ENCODE measurements at places on chromosomes 1 and 21.
A peak's percentile ranks its signal among the peaks of the same experiment; 100 is the strongest.

DNA sequence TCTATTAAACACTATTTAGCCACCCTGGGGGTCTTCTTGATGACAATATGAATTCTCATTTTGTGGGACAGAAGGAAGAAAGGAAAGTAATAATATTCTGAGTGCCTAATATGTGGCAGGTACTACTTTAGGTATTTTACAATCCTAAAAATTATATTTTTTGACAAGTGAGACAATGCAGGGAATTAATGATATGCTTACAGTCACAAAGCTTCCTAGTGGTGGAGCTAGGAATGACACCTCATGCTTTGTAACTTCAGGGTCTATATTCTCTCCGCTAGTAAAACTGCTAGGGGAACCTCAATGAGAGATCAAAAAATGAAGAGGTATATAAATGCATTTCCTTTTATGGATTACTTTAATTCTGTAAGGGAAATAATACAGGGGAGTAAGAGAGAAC, 44.3 kb downstream of the TPR start:
- DNase-seq: no peak

GRCh38 chr1:9493326-9493725, 45.9 kb upstream of the SLC25A33 start:
- no peak for DNase-seq

DNA sequence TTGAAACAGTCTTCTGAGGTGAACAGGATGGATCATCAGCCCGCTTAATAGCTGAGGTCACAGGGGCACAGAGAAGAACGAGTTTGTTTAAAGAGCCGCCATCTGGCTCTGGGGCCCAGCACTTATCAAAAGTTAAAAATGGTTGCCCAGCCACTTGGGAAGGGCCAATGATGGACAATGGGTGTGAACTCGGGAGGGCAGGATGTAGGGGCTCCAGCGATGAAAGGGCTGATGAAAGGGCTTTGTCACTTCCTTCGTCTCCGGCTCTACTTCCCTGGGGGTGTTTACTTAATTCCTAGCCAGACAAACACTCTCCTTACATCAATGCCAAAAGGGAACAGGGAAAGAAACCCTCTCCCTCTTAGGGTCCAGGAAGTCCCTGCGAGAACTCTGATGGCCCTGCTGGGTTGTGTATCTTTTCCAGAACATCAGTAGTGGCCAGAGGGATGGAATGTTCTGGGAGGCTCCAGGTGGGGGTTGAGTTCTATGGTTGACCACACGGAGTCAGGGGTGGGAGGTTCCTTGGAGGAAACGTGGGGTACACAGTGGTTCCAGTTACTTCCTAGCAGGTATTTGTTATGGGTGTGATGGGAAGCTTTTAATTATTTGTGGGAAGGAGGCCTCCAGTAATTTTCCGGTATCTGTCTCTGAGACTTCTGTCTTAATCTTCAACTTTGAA, 9.0 kb upstream of the ABCG1 start:
- DNase-seq: no peak

- DNase-seq: no peak
Observed at GRCh38 chr21:38761531-38761930, 44.2 kb upstream of the ETS2 start.

GRCh38 chr1:80248886-80249285, 1242.4 kb upstream of the ADGRL4 start:
- DNase-seq: no peak

- DNase-seq: no peak
Observed at GRCh38 chr1:192986110-192986747, 72.9 kb downstream of the UCHL5 start.

- DNase-seq: no peak
Observed at GRCh38 chr21:9763306-9763705, 758.1 kb upstream of the TPTE start.

- no peak for DNase-seq
Observed at GRCh38 chr1:93668951-93669350, 12.7 kb downstream of the BCAR3 start.

DNA sequence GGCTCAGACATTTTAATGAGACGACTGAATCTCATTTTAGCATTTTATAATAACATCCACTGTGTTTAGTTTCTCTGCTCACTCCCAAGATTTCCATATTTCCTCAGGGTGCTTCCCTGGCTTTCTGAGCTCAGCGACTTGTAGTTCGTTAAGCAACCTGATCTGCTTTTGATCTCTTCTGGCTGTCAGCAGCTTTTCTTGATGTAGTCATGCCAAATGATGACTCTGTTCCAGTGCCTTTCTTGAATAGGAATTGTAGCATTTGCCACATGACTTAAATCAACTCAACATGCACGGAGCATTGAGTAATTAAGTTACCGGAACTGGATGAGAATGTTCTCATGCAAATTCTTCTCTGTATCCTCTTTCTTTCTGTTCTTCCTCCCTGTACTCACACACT, 246.1 kb downstream of the FMN2 start:
- DNase-seq: no peak

DNA sequence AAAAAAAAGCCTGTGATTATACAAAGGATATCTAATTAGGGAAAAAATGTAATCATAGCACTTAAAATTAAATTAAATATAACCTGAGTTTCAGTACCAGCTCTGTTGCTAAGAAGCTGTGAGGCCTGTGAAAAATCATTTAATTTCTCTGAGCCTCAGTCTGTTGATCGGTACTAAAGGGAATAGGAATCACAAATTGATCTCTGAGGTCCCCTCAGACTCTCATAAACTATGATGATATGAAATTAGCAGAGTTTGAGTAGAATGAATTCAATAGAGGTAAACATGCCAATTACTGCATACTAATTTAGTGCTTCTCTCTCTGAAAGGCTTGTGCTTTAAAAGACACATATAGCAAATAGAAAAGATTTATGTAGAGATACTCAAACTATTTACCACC, 416.8 kb upstream of the NCAM2 start:
- no peak for DNase-seq

DNA sequence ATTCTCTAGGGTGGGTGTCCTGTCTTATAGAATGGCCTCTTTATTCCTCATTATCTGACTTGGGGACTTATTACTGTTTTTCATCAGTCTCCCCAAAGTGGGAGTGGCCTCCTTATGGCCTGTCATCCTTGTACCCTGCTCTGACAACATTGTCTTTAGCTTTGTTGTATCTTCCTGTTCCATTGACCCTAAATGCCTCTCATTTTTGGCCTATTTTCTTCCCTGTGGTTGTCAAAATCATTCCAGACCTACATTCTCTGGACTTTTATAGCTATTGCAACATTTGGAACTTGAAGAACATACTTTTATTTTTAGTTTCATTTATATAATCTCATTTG, 9.7 kb downstream of the SFT2D2 start:
- no peak for DNase-seq

GRCh38 chr1:62110198-62110817, 84.3 kb upstream of the L1TD1 start:
- DNase-seq: no peak

GRCh38 chr1:214018386-214019268, 30.9 kb downstream of the PROX1 start:
- no peak for DNase-seq

DNA sequence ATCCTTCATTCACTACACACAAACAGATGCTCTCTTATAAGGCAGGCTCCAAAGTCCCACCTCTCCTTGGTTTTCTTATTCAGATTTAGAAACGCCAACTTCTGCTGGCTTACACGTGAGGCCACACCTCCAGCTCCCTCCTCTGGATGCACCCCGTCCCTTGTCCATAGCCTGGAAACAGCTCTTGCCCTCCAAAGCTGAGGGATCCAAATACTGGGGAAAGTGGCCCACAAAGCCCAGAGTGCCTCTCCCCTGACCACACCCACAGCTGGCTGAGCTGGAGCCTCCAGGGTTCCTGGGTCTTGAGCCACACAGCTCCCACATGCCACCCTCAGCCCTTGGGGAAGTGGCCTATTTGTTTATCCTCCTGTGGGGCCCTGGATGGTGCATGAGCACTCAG, 4.5 kb downstream of the LAD1 start:
- DNase-seq: no peak

- DNase-seq: no peak
Observed at GRCh38 chr1:247184254-247184653, 12.4 kb upstream of the ZNF124 start.

DNA sequence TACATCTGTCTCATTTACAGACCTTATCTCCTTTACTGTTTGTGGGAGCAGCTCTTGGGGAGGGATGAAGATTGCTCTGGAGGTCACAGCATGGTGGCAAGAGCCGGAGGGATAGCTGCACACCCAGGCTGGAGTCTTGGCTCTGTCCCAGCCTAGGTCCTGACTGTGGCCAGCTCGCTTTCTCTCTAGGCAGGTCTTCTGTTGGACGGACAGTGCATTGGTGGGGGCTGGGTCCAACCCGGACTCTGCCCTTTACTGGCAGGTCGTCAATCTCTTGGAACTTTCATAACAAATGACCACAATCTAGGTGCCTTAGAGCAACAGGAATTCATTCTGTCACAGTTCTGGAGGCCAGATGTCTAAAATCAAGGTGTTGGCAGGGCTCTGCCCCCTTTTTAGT, 319.8 kb upstream of the C1orf174 start:
- DNase-seq: no peak

- no peak for DNase-seq
Observed at GRCh38 chr1:183079712-183080388, 56.6 kb downstream of the LAMC1 start.

GRCh38 chr1:192575499-192576189, at the start of gene RGS1:
Gene RGS1, plus strand, starts transcription at chr1:192575773. Its CDS starts 20 bp downstream, at chr1:192575793.
- no peak for DNase-seq

DNA sequence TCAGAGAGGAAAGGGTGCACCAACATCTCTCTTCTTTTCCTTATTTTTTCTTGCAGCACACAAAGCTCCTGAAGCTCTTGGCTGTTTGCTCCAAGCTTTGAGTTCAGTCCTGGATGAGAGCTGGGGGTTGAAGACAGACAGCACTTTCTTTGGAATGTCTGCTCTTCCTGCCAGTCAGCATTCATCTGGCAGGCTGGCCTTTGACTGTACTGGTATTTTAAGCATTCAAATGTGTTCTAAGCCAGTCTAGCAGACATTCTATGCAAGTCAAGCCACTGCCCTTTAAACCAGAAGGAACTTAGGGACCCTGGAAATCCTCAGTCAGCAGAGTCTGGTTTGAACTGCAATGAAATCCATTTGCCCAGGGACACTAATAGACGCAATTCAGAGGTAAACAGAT, 45.0 kb downstream of the XCL1 start:
- DNase-seq: no peak

DNA sequence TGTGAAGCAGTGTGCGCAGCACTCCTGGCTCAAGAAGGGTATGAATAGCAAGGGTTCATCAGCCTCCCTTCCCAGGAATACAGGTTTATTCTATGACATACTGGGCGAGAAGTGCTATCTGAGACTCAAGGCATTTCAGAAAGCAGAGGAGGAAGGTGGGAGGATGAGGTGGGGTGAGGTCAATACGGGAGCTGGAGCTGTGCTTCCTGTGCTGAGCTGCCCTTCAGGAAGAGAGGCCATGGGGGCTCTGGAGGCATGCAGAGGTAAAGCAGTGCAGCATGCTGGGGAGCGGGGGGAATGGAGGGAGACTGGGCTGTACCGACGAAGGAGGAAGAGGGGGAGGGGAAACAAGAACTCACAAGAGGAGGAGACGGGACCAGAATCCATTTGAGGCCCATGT, 717.6 kb downstream of the PTPRU start:
- no peak for DNase-seq

GRCh38 chr1:101540161-101540560, 303.3 kb downstream of the S1PR1 start:
- no peak for DNase-seq

DNA sequence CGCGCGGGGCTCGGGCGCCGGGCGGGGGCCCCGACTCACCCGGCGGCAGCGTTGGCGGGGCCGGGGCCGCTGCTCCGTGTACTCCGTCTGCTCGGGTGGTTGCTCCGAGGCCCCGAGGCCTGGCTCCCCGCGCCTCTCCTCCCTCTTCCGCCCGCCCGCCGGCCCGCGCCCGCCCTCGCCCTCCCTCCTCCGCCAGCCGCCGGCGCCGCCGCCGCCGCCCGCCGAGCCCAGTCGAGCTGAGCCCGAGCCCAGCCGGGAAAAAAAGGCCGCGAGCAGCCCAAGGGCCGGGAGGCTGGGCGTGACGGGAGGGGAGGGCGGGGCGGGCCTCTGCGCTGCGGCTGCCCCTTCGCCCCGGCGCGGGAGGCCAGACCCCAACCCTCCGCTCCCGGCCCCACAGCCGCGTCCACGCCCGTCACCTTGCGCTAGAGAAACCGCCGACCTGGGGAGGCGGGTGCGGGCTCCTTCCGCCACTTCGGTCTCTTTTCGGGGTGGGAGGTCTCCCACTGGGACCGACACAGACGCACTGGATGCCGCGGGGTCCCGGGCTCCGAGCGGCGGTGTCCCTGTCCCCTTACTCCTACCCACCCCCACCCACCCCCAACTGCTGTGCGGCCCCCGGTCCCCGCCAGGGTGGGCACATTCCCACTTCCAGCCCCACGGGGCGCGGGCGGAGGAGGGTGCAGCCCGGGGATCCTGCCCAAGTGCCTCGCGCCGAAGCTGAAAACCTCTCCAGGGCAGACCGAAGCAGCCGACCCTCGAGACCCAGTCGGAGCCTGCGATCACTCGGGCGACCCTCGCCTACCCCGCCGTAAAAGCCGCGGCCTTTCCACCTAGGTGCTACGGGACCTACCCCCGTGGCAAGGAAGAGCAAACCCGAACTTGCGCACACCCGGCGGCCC, at the start of gene CERS2:
Gene CERS2, minus strand, starts transcription at position 256 of the 899 bp plus-strand sequence. CDS start 5,745 bp downstream, outside the sequence.
- peak; percentile 38 for DNase-seq

- no peak for DNase-seq
Observed at GRCh38 chr1:225485991-225486530, 58.2 kb upstream of the LBR start.

- no peak for DNase-seq
Observed at GRCh38 chr1:115112496-115113375, 23.4 kb upstream of the TSPAN2 start.

DNA sequence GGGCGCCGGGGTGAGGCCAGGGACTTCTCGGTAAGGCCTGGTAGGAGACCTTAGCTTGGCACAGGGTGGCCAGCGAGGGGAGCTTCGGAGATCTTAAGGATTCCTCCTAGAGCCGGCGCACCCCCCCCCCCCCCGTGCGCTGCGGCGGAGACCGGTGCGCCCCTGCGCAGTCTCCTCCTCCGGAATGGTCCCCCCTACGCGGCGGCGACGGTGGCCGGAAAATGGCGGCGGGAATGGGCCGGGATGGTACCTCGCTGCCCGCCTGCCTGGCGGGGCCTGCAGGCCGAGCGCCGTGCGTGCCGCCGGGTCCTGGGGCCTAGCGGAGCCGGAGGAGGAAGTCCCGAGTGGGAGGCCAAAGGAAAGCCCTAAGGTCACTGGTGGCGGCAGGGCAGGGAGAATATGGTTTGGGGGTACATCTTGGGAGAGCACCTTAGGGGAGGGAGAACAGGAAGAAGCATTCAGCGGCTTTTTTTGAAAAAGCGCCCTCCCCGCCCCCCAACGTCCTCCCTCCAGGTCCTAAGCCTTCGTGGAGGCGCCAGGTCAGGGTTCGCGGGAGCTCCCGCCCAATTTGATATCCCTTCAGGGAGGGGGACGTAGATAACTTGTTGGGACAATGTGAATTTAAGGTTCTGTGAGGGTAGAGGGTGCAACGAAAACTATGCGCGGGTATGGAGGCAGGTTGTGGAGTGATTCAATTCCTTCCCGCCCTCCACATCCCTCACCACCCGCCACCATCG, 429 bp downstream of the SRRM1 start:
- DNase-seq: no peak

- DNase-seq: no peak
Observed at GRCh38 chr1:184941735-184942134, 32.6 kb downstream of the NIBAN1 start.

- no peak for DNase-seq
Observed at GRCh38 chr1:186629341-186629740, 50.9 kb downstream of the PTGS2 start.

- no peak for DNase-seq
Observed at GRCh38 chr1:110068646-110069403, 1.6 kb downstream of the ALX3 start.

GRCh38 chr1:79460773-79461436, 454.4 kb upstream of the ADGRL4 start:
- no peak for DNase-seq

Measured in GF-D8 (cell line).